ENCODE measurements at places on chromosomes 3 and 15.

- DNase-seq = no peak
These were observed 457.1 kb upstream of the ROBO2 start for GRCh38 chr3:76582632-76583378.

DNA sequence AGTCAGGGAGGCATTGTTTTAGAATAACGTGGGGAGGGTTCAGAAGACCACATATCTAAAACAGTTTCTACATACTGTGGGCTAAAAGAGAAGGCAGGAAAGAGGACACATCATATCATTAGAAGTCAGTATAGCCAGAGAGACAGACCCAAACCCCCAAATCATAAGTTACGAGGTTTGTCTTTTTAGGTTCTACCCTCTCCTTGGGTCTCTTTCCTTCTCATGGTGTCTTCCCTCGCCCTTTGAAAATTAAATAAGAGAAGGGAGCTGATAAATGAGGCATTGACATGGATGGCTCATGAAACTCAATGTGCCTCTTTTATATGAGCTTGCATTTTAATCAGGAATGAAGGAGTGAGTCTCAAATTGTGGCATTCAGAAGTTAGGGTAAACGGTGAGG is 3.4 kb downstream of the UPK1B start:
- DNase-seq = no peak

- DNase-seq = peak; percentile 90
These were observed 1.1 kb upstream of the SPTBN5 start for GRCh38 chr15:41894791-41895463.

DNA sequence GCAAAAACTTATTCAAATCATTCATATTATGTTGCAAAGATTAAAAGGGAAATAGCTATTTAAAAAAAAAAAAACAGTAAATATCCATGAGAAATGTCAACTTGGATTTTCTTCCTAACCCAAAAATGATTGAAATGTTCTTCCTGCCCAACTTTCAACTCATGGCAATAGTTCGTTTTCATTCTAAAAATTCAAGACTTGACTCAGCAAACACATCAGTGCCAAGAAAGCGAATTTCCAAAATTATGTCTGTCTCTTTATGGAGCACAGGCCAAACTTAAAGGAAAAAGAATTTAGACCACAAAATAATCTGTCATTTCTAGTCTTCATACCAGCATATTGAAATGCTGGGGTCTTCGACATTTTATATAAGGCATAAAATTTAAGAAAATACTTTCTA is 63.7 kb downstream of the MAGI1 start:
- DNase-seq = no peak

DNA sequence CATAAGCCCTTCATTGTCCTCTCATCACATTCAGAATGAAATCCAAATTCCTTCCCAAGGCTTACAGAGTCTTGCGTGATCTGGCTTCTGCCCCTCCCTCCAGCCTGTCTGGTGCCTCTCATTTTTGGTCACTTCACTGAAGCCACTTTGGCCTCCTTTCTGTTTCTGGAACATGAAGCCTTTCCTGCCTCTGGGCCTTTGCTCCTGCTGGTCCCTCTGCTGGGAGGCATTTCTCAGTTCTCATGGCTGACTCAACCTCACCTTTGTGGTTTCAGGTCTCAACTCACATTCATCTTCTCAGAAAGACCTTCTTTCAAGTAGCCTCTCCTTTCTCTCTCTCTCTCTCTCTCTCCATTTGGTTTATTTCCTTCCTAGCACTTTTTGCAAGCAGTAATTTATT is 43.9 kb upstream of the BHLHE40 start:
- DNase-seq = no peak

DNA sequence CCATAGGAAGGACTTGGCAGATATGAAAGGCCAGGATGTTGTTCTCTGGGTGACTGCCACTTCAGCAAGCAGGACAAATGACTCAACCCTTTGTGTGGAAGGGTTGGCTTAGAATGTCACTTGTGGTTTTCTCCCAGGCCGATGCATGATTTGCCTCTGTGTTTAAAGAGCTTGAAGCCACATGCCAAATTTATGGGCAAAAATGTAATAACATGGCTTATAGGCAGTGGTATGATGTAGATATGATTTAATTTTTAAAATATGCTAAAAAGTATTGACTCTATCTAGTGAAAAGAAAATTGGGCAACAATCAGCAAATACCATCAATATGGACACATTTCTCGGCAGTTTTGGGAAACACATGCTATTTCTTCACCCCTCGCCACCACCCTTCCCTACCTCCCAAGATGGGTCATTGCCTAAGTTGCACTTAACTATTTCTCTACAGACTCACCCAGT is 114.6 kb downstream of the CYP19A1 start:
- DNase-seq = no peak

All from activated CD4-positive, alpha-beta T cell treated with anti-CD3 and anti-CD28 coated beads, Interleukin-2, amount 50 U/mL, for 1 hour (primary cell).